ENCODE measurements at places on chromosomes 6 and 20.

GRCh38 chr6:1485678-1486077 is 96.3 kb downstream of the FOXF2 start:
- DNase-seq: no peak

DNA sequence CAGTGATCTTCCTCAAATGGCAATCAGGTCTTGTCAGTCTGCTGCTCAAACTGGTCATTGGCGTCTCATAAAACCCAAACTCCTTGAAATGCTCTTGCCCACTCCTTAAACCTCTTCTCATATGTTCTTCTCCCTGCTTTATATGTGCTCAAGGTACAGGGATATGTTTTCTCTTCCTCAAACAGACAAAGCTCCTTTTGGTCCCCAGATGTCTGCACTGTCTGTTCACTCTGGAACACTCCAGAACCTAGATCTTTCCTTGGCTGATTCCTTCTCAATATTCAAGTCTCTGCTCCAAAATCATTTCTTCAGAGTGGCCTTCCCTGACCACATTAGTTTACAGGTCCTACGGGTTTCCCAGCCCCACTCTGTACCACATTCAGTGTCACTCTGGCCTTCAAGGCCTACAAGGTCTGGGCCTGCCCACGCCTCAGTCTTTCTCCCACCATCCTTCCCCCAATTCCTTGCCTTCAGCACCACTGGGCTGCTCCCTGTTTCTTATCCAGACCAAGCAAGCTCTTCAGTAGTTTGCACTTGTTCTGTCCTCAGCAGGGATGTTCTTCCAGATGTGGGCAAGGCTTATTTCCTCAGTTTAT is 9.0 kb downstream of the THEMIS start:
- no peak for DNase-seq

DNA sequence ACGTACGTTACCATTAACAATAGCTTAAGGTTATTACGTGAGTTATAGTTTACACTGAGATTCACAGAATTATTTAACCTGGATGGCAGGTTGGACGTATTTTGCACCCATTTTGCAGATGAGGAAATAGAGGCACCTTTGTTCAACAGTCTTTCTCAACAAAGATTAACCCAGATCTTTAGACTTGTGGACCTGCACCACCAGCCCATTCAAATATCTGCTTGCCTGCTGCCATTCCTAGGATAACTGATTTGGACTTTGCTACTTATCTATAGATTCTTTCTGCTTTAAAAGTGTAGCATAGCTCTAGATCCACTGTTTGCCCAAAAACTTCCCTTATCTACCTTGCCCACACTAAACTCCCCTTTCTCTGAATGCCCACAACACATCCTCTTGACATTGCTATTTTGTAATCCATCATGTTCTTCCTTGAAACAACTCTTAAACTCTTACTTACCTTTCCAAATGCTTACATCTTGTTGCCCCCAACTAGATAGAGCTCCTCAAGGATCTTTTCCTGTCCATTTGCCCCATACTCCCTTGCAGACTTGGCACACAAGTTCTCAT is 56.4 kb upstream of the TNFAIP3 start:
- no peak for DNase-seq

- DNase-seq: no peak
Observed at GRCh38 chr6:136039185-136039584, 187.7 kb downstream of the PDE7B start.

DNA sequence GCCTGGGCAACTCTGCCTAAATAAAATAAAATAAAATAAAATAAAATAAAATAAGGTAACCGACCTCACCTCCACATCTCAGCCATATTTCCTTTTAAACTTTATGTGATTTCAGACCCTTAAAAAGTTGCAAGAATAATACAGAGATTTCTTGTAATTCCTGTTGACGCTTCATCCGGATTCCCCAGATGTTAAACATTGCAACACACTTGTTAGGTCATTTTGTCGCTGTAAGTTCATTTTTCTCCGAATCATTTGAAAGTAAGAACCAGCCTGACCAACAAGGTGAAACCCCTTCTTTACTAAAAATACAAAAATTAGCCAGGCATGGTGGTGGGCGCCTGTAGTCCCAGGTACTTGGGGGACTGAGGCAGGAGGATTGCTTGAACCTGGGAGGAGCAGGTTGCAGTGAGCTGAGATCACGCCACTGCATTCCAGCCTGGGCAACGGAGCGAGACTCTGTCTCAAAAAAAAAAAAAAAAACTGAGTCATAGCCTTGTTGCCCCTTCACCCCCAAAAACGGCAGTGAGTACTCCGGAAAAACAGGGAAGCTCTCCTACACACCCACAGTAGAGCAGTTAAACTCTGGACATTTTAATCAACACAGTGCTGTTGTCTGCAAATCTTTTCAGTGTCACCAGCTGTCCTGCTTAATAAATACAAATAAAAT is 5.9 kb downstream of the PYGB start:
- DNase-seq: no peak

Data from NCI-H524 (cell line).